Activated naive CD4-positive, alpha-beta T cell treated with anti-CD3 and anti-CD28 coated beads, Interleukin-2, amount 50 U/mL, for 16 hours (primary cell): ENCODE measurements at places on chromosomes 3 and 15.

GRCh38 chr3:153400641-153401040 is 238.6 kb downstream of the RAP2B start:
- DNase-seq: no peak

DNA sequence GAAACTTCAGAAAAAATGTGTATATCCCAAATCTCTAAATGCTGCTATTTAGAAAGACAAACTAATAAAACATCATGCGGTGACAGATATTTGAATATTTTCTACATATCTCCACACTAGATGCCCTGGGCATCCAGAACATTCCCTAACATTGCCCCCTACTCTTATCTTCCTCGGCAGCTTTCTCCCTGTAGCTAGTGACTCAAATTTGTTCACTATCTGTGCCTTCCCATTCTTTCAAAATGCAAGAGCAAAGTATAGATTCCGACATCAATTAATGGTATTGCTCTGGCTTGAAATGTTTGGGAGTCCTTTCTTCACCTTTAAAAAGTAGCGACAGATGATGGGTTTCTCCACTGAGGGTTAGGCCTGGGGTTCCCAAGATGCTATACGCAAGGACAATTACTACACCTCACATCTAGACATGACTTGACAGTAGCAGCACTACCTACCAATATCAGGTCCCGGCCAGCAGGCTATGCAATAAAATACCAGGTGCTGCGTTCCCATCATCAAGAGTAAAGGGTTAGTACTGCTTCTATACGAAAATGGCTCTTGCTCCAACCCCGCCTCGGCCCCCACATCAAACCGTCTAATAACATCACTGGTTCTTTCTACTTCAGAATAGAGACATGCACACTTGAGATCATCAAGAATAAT is 631 bp downstream of the UBR1 start:
- no peak for DNase-seq

- DNase-seq: no peak
These were observed 199.1 kb upstream of the AZI2 start for GRCh38 chr3:28547677-28548076.

- no peak for DNase-seq
These were observed 301.1 kb upstream of the LRRFIP2 start for GRCh38 chr3:37475435-37475834.

GRCh38 chr3:20310629-20311028 is 124.6 kb upstream of the SGO1 start:
- DNase-seq: no peak

- DNase-seq: no peak
These were observed 507.7 kb upstream of the SEMA6D start for GRCh38 chr15:47209591-47209990.

- DNase-seq: no peak
These were observed 34.8 kb upstream of the PAK6 start for GRCh38 chr15:40204100-40204499.

DNA sequence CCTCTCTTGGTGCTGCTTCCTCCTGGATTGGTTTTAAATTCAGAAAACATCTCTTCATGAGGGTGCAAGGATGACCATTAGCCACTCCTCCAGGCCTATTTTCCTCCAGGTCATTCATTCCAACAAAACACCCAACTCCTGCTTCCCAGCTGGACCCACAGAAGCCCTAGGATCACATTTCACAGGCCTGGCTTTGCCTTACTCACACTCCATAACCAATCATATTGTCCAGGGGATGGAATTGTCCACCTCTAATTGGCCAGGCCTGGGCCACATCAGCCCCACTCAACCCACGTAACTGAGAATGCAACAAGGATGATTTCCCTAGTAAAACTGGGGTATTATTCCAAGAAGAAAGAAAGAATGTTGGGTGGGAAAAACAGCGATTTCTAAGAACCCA is 616.7 kb upstream of the SUCLG2 start:
- DNase-seq: no peak

DNA sequence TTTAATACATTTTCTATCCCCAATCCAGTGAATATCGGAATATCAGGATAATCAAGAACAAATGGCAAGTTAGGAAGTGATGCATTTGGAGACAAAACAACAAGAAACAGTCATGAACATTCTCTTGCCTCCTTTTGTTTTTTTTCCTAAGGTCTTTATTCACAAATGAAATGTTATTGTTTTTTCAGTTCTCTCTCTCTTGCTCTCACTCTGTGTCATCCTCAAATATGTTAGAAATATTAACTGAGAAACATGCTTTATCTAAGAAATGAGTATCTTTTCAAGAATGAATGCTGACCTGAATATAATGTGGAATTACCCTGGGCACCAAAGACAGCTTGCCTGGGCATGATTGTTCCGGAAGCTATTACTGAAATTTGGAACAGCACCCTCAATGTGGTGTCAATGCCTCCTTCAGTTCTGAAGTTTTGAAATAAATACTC is 51.3 kb downstream of the RBMS3 start:
- no peak for DNase-seq

DNA sequence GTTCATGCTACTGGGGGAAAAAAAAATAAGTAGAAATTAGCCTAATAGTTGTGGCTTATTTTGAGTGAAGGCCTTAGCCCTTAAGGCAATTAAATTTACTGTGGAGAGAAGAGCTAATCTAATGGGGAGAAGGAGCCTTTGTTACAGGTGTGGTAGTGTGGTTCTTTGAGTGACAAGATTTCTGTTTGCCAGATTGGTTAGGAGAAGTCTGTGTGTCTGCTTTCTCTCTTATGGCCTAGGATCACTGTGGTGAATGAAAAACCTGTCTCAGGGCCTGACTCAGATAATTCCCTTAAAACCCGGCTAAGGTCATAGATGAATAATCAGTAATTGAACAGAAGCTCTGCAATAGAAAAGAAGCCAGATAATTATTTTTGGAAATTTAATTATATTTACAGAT is 27.0 kb downstream of the OPA1 start:
- no peak for DNase-seq

DNA sequence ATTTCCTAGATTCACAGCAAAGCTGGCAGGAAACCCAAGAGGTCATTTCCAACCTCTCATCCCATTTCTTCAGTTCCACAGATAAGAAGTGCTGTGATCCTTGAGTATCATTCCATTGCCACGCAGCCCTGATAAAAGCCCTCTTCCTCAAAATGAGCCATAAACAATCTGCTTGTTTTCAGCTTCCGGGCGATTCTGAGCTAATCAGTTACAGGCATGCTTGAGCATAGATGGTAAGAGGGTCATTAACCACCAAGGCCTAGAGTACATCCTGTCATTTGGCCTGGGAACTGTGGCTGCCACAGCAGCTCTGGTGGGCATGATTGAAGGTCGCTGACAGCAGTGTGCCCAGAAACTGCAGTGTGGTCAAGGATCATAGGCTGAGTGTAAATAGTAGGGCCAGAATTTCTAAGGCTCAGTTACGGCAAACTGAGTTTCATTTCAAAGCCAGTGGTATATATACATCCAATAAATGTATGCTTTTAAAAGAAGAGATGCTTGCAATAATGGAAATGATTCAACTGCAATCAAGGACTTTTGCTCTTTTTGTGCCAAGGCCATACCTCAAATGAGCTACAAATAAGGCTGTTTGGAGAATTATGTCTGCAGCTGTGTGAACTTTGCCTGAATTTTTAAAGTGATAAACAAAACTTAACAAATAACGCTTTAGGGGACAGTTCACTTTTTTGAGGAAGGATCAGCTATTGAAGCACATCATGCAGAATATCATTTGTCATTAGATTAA is 47.3 kb downstream of the P3H2 start:
- DNase-seq: no peak

- no peak for DNase-seq
These were observed 32.9 kb upstream of the MBNL1 start for GRCh38 chr3:152235709-152236298.

- no peak for DNase-seq
These were observed 158.7 kb upstream of the SPRED1 start for GRCh38 chr15:38093931-38094330.

DNA sequence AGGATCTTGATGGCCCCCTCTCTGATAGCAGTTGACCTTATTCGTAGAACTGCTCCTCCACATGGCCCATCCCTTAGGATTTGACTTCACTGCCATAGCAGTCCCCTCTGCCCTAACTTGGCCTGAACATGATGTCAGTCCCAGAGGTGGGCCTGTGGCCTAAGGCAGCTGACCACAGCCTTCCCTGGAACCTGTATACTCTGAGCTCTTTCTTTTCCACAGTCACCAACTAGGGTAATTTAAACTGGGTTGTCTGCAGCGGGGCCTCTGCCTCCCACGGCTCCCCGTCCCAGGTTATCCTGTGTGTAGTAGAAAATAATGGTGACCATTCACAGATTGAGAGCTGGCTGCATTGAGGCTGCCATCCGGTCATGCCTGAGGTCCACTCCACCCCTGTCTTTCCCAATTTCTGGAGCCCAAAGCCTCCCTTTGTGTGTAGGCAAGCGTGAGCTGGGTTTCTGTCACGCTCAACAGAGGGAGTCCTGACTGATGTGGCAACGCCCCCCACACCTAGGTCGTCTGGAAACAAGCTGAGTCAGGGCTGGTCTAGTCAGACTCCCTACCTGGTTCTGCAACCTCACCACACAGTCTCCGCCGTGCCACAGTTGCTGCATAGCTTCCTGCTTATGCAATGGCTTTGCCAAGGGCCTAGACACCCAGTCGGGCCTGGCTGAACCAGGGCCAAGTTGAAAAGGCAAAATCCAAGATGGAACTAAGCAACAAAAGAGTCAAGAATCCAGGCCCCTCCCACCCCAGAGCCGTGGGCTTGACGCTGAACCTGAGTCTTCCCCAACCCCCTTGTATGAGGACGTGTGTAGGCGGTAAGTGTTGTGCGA is 284.5 kb downstream of the XXYLT1 start:
- DNase-seq: no peak

- DNase-seq: no peak
These were observed 6.1 kb upstream of the HGD start for GRCh38 chr3:120688121-120688520.

- no peak for DNase-seq
These were observed 4.3 kb upstream of the TSEN2 start for GRCh38 chr3:12479919-12480427.

GRCh38 chr3:170458285-170458684 is 39.6 kb downstream of the CLDN11 start:
- DNase-seq: no peak

GRCh38 chr3:81472600-81473362 is 288.7 kb downstream of the GBE1 start:
- DNase-seq: no peak

DNA sequence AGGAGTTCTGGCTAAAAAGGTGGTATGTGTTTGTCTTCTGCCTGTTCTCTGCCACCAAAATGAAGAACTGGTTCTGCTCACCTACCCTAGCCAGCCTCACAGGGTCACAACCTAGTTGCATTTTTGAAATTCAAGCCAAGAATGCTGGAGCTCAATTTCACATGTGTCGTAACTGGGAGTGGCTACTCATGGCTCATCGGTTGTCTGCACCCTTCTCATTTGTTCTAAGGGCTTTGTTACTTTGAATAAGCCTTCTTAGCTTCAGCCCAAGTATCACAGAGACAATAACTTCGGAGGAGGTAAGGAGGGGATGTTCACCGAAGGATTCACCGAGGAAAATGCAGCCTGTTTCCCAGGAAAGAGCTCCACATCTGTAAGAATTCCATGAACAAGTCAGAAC is 134.3 kb upstream of the RARB start:
- DNase-seq: no peak

GRCh38 chr3:4506559-4507023 is 13.4 kb downstream of the ITPR1 start:
- no peak for DNase-seq

DNA sequence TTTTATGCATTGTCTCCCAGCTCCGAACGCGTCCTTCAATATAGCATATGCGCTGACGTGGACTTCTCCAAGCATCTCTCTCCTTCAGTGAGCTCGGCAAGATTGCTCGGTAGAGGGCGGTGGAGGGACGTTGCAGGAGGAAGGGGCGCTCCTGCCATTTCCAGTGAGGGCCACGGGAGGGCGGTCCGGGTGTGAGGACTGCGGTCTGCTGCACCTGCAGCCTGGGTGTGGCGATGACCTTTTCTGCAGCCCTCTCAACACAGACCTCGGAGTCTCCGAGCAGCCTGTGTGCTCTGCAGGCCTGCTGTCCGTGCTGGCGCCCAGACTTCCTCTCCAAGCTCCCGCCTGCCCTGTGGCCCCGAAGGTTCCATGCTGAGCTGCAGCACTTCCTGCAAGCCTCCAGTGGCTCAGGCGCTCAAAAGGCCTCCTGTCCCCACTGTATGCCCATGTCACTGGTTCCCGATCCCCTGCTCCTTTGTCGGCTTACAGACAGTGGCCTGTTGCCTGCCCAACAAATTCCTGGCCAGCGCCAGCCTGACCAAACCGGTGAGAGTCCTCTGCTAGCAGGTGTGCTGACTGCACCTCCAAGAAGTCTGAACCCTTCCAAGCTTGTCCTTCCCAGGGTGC is 8.9 kb upstream of the RTP3 start:
- DNase-seq: peak; percentile 94

DNA sequence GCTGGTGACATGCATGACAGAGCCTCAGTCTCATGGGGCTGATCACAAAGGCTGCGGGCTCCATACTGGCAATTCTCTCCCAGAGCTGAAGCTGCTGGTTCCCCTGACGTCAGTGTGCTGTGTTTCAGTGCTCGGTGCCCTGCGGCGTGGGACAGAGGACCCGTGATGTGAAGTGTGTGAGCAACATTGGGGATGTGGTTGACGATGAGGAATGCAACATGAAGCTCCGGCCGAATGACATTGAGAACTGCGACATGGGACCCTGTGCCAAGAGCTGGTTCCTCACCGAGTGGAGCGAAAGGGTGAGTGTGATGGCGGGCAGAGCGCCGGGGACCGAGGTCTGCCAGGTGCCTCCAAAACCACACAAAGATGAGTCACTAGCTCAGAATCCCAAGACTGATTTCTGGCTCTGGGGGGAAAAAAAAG is 62.0 kb upstream of the NR2E3 start:
- no peak for DNase-seq

DNA sequence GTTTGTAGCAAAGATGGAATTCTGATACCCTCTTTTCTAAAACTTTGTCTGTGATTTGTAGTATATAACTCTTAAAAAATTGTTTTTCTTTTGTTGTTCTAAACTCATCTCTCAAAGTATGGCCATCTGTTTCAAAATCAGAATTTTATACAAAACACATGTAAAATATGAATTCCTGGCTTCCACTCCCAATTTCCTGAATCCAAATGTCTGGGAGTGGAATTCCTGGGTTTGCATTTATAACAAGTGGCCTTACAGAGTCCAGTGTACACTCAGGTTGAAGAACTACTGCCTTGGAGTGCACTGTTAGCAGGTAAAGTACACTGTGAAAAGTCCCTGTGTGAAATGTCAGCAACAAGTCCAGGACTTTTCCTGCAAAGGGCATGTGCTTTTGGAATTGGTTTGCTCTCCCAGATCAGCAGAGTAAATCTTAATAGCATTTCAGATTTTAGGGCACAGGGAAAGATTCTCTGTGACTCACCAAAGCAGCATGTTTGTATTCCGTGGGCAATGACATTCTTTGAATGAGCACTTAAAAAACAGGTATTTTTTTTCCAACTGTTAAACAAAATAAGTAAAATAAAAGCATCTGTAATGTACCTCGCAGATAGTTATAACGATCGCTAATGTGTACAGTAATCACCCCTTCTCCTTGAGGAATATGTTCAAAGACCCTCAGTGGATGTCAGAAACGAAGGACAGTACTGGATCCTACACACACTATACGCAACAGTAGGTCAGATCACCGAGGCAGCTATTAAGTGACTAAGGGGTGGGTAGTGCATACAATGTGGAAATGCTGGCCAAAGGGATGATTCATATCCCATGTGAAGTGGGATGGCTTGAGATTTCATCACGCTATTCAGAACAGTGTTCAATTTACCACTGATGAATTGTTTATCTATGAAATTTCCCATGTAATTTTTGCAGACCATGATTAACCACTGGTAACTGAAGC is 2.0 kb upstream of the CLDN16 start:
- DNase-seq: no peak
